ENCODE measurements at places on chromosomes 16 and 17.

DNA sequence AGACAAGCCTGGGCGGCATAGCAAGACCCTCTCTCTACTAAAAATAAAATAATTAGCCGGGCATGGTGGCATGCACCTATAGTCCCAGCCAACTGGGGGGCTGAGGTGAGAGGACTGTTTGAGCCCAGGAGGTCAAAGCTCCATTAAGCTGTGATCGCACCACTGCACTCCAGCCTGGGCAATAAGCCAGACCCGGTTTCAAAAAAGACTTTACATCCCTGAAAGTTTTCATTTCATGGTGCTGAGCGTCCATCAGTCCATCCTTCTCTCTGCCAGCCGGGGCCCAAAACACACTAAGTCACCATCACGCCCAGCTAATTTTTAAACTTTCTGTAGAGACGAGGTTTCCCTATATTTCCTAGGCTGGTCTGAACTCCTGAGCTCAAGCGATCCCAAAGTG lies 10.6 kb downstream of the RAB40B start:
- no peak for DNase-seq

DNA sequence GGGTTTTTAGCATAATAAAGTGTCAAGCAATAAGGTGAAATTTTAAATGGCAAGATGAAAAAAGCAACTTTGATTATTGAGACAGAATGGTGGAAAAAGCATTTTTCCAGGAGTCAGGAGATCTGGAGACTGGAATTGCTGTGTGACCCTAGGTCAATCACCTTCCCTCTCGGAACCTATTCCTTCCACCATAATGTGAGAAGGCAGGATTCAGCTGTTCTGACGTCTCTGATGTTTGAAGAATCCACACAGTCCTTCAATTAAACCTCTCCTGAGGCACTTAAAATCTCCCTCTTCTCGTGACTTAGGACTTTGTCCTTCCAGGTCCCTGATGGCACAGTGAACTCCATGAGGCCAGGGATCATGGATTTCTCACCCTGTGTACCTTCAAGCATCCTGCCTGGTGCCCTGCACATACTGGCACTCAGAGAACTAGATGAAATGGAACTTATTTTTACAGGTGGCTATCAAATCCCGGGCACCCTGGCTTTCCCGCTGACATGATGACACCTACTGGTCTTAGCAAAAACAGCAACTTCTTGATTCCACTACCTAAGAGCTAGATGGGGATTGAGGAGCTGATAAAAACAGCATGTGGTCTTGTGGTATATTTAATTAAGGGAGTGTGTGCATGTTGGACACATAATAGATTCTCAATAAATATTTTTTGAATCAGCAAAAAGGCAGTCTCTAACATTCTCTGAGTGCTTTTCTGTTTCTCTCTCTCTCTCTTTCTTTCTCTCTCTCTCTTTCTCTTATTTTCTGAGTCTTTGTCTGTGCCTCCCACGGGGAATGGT lies 2.3 kb upstream of the CCDC182 start:
- peak; percentile 59 for DNase-seq

GRCh38 chr16:17261197-17261858 lies 209.4 kb downstream of the XYLT1 start:
- no peak for DNase-seq

DNA sequence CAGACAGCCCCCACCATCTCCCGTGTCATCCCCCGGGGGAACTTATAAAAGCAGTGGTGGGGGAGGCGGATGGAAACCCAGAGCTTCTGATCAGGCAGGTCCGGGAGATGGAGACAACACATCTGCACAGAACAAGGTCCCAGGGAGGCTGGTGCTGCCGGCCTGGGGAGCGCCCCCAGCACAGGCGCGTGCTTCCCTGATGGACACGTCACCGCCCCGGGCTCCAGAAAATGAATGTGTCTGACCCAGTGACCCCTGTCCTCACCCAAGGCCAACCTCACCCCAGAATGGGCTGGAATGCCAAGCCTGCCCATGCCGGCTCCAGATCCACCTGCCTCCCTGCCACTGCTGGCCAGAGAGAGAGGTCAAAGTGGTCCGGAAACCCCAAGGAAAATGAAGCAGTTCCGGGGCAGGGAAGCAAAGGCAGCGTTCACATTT lies 12.5 kb downstream of the SLC7A5 start:
- DNase-seq = no peak

DNA sequence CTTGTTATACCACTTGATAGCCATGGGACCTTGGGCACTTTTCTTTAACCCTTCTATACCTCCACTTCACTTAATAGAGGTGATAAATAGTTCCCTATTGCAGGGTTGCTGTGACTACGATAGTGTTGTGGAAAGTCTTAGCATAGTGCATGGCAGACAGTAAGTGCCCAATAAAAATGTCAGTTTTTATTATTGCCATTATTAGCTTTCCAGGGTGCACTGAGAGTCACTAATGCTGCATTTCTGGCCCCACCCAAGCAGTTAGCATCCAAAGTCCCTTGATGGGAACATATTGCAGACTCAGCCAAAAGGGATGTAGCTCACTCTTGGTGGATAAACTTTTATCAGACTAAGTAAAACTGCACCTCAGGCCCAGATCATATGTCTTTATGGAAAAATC lies 41.5 kb upstream of the TEKT3 start:
- DNase-seq = no peak

- DNase-seq = no peak
Observed at GRCh38 chr17:69962436-69962995, 112.5 kb upstream of the KCNJ16 start.

- no peak for DNase-seq
Observed at GRCh38 chr16:66846831-66847230, 2.6 kb downstream of the CA7 start.

DNA sequence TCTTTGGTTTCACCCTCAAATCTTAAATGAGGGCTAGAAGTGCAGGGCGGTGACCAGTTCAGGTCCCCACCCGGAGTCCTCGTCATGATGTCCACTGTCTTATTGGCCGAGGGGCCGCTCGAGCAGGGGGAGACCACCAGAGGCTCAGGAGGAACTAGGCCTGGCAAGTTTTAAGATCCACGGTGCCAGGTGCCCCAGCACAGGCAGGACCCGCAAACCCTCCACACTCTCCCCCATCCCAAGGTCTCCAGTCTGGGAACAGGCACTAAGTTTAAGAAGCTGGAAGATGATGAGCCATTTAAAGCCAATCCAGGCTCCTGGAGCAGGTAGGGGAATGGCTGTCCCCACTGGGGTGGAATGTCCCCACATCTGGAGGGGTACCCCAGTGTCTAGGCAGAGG lies 4.1 kb downstream of the DLX3 start:
- DNase-seq = no peak

DNA sequence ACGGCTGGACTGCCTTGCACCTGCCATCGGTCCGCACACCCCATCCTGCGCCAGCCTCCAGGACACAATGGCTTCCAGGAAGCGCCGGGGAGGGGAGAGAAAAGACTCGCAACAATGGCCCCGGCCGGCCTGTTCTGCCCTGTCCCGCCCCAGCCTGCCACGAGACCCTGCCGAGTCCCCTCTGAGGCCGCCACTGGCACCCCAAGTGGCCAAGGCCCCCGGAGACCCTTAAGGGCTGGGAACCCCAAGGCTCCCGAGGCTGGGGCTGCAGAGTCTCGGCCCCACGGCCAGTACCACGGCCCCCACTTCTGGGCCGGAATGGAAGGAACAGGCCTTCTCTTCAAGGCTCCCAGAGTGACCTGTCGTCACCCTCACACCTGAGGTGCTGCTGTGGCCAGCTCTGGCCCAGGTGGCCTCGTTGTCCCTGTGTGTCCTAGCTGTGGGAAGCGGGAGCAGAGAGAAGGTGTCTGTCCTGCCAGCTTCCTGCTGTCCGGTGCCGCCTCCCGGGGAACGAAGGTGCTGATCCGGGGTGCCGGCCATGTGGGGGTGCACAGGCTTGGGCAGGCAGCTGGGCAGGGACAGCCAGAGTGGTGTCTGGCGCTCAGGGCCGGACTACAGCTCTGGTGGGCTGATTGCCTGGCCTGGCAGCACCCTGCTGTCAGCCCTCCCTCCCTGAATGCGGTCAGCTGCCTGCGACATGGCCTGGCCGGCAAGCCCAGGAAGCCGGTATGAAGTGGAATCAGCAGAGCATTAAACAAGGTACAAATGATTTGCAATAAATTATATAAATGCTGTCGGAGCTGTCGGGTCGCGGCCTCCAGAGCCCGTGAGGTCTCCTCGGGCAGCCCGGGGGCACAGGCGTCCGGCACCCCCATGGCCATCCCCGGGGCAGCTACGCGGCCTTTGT lies 8.2 kb upstream of the CACNA1H start:
- DNase-seq = no peak

DNA sequence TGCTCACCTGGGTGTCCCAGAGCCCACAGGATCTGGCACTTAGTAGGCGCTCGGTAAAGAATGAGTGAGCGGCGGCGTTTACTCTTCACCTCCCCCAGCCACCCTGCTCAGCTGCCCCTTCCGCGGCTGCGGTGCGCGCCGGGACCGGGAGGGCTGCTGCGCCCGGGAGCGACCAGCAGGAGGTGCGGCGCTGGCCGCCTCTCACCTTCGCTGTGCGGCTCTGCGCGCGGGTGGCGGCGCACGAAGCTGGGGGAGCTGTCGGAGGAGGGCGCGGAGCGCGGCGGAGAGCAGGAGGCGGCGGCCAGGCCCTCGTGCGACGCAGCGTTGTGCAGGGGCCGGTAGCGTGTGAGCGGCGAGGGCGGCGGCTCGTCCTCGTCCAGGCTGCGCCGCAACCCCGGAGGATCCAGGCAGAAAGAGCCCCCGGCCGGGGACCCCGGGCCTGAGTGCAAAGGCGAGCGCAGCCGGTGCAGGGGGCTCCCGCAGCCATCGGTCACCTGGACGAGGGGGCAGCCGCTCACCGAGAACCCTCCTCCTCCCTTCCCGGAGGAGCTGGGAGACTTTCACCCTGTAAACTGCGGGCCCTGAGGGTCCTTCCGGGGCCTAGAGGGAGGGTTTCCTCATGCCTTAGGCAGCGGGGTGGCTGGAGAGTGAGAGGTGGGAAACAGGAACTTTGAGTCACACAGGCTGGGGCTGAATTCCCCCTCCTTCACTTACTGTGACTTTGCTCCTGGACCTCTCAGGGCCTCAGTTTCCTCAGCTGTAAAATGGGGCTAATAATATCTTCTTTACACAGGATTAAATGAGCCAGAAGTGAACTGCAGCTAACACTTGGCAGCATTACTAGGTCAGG lies 12.5 kb downstream of the SAMD14 start:
- DNase-seq = no peak

- DNase-seq = peak; percentile 60
Observed at GRCh38 chr16:68800257-68800875, 43.0 kb upstream of the TANGO6 start.

DNA sequence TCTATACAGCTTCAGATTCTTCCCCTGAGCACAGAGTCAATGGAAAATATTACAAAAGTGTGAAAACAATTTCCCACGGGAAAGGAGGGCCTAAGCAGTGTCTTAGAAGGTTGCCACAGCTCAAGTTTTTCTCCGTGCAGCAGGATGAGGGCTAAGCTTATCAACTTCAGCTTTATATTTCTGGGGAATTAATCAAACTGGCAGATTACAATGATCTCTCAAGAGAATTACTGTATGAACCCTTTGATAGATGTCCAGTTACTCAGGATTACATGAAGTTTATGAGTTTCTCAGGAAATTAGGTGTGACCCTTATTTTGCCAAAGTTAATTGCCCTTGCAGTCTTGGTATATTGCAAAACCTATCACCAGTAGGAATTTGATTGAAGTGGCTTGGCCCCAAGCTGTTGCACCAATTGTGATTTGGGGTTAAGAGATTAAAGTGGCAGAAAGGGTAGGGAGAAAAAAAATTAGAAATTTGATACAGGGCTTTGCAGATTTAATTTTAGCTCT lies 298.4 kb downstream of the MAP2K6 start:
- DNase-seq = no peak

DNA sequence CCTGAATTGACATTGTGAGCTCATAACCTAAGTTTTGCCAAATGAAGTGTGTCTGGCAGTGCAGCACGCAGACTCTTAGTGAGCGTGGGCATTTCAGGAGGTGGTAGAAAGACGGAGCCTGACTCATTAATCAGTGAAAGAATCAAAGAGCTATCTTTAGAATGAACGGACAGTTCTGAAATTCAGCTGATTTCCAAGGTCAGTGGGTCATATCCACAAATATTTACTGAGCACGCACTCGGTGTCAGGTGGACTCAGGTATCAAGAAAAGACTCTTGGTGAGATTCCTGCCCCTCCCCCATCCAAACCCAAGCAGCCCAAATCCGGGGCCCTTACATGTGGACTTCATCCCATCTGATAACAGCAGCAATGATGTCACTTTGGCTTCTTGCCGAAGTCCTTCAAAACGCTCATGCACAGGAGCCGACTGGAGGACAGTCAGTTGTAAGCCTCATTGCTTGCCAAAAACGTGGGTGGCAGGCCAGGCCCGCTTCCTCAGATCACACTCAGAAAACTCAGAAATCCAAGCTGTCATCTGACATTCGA lies 185.8 kb downstream of the HS3ST3A1 start:
- DNase-seq = peak; percentile 9

DNA sequence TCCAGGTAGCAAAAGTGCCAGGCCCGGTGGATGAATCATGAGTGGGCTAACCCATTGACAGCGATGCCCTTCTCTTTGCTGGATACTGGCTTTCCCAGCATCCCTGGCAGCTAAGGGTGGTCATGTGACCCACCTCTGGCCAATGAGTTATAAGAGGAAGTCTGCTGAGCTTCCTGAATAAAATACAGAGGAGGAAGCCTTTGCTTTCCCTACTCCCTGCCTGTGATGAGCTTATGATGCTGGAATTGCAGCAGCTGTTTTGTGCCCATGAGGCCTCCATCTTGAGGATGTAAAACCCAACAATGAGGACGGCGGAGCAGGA lies 15.0 kb upstream of the ATP2A3 start:
- peak; percentile 25 for DNase-seq

GRCh38 chr16:4351880-4352279 lies 759 bp upstream of the PAM16 start:
- no peak for DNase-seq

DNA sequence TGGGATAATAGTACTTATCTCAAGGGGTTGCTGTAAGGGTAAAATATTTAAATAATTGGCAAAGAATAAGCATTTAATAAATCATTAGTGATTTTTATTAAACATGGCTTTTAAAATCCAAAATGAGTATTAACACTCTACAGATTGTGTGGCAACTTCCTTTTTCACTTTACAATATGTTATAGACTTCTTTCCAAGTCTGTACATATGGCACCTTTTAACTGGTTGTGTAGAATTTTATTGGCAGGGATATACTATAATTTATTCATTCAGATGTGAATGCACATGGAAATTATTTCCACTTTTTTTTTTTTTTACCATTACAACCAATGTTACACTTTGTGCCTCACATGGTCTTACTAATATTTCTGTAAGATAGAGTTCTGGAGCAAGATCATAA lies 15.7 kb upstream of the NLRP1 start:
- DNase-seq = no peak

GRCh38 chr16:53974484-53975080 lies 270.6 kb downstream of the FTO start:
- no peak for DNase-seq

DNA sequence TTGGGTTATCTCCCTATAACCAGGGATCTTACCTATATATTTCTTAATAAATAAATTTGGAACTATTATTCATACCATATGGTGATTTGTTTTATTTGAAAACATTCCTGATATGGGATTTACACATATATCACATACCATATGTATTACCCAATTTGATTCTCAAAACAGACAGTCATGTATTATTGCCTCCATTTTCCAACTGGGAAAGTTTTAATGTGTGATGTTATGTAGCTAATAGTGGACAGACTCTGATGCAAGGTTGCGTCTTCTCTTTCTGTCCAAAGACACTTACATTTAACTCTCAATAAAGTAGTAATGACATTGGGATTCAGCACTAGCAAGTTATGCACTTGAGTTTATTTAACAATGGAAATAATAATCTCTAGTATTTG lies 1.1 kb downstream of the KRTAP9-9 start:
- DNase-seq = no peak
